ENCODE measurements at places on chromosomes 2 and 18. TPM values are rescaled to one million over a fixed set of nuclear protein-coding genes. Genes with fewer than 3 reads are reported as not detected.

DNA sequence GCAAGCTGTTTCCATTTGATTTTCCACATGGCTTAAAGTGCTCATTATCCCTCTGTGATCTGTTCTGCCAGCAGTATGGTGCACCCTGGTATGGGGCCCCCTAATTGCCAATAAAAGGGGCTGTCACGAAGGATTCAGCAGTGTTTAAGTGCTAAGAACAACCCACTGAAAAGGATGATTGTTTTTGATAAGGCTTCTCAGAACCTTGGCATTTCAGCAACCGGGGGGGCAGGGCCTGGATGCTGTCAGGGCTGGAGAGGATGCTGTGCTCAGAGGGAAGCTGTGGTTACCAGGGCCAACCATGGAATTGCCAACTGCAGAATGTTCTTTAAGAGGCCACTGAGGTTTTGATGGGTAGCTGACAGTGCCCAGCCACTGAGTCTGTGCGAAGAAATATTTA is 117.8 kb downstream of the CTIF start:
- no peak for DNase-seq

DNA sequence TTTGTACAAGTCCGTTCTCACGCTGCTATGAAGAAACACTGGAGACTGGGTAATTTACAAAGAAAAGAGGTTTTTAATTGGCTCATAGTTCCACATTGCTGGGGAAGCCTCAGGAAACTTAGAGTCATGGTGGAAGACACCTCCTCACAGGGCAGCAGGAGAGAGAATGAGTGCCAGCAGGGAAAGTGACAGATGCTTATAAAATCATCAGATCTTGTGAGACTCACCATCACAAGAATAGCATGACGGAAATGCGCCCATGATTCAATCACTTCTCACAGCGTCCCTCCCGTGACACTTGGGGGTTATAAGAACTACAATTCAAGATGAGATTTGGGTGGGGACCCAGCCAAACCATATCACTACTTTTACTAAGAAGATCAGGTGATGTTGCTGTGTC is 285.8 kb downstream of the TMX3 start:
- DNase-seq, result no peak

DNA sequence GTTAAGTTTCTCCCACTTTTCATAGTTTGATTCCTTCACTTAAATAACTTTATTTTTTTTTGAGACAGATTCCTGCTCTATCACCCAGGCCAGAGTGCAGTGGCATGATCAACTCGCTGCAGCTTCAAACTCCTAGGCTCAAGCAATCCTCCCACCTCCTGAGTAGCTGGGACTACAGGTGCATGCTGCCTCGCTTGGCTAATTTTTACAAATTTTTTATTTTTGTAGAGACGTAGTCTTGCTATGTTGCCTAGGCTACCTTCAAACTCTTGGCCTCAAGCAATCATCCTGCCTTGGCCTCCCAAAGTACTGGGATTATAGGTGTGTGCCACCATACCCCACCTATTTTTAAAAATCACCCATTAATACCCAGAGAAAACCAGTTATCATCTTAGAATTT is 14.2 kb upstream of the WIPF1 start:
- DNase-seq, result no peak

DNA sequence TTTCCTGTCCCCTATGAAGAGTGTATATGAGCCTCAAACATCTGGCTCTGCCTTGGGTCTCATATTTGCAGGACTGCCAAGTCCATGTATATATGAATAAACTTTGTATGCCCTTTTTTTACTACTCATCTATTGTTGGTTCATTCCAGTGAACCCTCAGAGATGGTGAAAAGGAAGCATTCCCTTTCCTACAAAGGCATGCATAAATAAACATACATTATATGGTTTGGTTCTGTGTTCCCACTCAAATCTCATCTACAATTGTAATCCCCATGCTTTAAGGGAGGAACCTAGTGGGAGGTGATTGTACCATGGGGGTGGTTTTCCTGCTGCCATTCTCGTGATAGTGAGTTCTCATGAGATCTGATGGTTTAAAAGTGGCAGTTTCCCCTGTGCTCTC is 534.2 kb downstream of the SPAG16 start:
- no peak for DNase-seq

DNA sequence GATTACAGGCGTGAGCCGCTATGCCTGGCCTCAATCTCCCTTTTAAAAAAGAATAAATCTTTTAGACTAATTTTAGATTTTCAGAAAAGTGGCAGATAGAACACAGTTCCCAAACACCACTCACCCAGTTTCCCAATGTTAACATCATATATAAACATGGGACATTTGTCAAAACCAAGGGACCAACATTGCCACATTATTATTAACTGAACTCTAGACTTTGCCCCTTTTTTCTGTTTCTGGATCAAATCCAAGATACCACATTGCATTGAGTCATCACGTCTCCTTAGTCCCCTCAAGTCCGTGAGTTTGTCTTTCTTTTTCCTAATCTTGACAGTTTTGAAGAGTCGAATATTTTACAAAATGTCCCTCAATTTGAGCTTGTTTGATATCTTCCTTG is 2.4 kb downstream of the C2orf42 start:
- no peak for DNase-seq

RBKS gene
- total RNA-seq, result 0.80 TPM

C2orf80 gene
- total RNA-seq, result not detected

Measured in muscle of leg (tissue), 16 donors.